Fibroblast of the conjunctiva (primary cell): ENCODE measurements at places on chromosomes 12 and 14.

DNA sequence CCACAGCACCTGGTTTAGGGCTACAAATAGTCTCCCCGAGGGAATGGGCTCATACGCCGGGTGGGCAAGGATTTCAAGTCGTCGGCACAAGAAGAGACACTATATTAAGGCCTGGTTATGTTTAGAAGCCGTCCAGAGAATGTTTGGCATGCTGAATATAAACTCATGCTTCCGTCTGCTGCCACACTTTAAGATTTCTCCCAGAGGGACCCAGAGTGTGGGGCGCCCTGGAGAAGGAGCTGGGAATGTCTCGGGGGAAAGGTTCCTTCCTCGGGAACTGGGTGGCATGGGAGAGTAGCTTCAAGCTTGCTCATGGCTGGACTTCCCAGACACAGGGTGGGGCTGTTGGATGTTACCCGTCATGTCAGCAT lies 295.7 kb downstream of the CACNA1C start:
- DNase-seq = no peak

- no peak for DNase-seq
These were observed 5.2 kb upstream of the RIMKLB start for GRCh38 chr12:8692573-8692972.

DNA sequence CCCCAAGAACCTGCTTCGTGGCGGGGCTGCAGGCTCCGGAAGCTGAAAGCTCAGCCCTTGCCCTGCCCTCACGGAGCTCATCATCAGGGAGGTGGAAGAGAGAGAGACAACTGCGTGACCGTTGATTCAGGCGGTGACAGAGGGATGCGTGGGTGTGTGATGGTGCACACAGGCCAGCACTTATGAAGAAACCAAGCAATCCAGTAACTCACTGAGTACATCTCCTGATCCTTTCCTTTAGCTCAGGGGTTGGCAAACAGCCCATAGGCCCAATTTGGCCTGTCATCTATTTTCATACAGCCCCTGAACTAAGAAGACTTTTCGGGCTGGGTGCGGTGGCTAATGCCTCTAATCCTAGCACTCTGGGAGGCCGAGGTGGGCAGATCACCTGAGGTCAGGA lies 49.9 kb downstream of the TESC start:
- DNase-seq = no peak

DNA sequence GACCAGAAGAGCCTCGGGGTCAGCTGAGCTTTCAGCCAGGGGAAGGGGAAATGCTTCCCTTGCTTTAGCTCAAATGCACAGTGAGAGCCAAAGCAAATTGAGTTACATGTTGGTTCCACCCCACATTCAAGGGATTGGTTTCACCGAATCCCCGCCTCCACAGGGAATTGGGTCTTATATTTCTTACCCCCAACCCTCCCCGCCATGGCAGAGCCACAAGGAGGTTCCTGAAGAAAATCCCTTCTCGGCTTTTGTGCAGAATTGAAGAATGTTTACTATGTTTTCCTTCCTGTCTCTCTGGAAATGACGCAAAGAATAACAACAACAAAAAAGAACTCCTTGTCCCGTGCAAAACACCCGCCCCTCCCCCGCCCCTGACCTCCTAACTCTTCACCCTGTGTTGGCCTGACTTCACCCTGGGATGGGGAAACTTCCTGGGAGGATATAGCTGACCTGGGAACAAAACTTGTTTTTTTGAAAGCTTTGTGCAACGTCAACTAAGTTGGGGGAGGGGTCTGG lies 21.9 kb upstream of the CIPC start:
- DNase-seq = peak; percentile 35

DNA sequence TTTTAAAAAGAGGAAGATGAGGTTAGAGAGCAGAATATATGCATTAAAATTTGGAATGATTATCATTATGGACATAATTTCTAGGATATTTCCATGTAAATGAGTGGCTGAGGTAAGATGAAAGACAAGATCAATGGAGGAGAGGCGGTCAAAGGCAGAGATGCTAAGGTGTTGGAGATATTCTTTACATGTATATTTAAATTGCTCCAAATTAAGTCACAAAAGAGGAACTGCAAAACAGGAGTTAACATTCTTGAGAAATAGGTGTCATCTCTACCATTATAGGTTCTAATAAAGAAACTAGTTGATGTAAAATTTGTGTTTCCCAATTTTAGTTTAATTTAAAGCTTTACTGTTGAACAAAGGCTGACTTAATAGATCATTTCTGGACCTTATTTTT lies 268.5 kb upstream of the PPFIA2 start:
- DNase-seq = no peak

GRCh38 chr12:4320853-4321701 lies at the start of gene TIGAR:
Gene TIGAR, plus strand, starts transcription at chr12:4321213. Its CDS starts 59 bp downstream, at chr12:4321272.
- DNase-seq = peak; percentile 79
